ENCODE measurements at places on chromosomes 5 and 9.

DNA sequence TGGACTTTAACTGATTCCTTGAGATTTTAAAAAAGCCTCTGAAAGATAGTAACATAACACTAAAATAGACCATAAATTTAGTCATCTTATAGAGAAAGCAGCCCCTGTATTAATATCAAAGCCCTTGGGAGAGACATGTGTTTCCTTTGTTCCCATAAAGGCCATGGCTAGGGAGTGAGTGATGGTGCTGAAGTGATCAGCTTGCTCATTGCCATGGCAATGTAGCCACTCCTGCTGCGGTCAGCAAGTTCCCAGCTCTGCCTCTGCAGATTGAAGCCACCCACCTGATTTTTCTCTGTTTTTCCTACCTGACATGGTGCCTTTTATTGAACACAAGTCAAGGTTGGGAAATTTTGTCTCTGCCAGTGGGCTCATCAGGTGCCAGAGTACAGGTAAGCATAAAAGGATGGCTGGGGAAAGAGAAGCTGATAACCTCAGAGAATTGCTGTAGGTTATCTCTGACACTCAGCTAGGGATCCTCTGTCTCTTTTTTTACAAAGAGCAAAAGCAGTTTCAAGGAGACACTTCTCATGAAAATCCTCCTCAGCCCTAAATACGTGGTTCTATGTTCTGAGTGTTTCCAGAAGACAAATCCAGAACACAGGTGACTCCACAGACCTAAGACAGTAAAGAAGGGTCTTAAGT lies 296.3 kb upstream of the NMUR2 start:
- no peak for DNase-seq

GRCh38 chr9:110777876-110778215 lies 109.3 kb downstream of the MUSK start:
- DNase-seq: no peak

DNA sequence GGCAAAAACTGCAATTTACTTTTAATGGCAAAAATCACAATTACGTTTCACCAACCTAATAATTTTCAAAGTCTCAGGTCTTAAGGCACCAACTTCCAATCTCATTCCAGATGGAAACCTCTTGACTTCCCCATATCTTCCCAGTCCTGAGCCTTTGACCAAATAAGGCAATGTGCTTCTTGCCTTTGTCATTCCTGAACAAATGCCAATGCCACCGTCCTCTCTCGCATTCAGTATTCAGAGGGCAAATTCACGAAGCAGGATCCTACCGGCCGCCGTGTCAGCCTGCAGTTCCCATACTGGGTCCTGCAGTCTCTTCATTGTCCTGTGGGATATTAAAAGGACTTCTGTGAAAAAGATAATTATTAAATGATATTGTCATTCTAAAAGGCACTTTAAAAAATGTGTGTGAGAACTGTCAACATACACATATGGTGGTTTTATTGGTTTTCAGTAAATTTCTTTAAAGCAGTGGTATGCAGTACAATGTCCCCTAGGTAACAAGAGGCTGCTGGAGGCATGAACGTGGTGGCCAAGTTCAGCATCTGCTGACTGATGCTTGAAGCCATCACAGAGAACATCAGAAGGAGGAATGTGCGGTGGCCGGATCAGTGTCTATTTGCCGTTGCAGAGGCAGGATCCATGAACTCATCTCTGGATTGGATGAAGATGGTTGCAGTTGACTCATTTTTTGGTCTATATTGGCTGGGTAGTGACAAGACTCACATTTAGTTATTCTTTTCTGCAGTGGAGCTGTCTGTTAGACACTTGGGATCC lies 101.4 kb upstream of the IRX4 start:
- DNase-seq: no peak

- DNase-seq: no peak
These were observed 336.5 kb downstream of the DIRAS2 start for GRCh38 chr9:90306158-90306557.

DNA sequence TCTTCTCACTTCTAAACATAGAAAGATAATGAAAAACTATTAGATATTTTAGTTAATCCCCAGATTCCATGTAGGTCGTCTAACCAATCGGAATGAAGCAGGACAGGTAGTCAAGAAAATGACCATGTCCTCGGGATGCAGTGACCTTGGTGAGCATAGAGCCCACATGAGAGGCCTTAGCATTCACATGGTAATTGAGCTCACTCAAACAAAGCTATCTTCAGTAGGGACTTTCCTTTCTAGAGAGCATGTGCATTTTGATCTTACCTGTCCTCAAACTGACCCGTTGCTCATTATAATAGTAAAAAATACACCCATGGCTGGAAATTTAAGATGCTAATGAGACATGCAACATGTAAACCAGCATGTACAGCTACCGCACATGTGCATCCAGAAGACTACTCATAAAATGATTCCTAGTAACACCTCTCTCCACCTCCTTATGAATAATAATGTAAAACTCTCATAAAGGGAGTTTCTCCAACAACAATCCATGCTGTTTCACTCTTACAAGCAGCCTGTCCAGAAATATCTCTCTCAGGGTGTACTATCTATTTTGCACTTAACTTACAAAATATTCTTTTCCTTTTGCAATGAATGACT lies 274.0 kb upstream of the CDH9 start:
- no peak for DNase-seq

- DNase-seq: no peak
These were observed 225.7 kb downstream of the DCP2 start for GRCh38 chr5:113202287-113202686.

GRCh38 chr9:32735476-32735875 lies 47.9 kb upstream of the TMEM215 start:
- DNase-seq: no peak

GRCh38 chr5:164688437-164688836 lies 1183.0 kb downstream of the MAT2B start:
- no peak for DNase-seq

- no peak for DNase-seq
These were observed 23.1 kb upstream of the CATSPER3 start for GRCh38 chr5:134944630-134945029.

- DNase-seq: no peak
These were observed 122.4 kb downstream of the IRX2 start for GRCh38 chr5:2629045-2629444.

GRCh38 chr9:132588098-132588497 lies 5.7 kb downstream of the BARHL1 start:
- DNase-seq: no peak

DNA sequence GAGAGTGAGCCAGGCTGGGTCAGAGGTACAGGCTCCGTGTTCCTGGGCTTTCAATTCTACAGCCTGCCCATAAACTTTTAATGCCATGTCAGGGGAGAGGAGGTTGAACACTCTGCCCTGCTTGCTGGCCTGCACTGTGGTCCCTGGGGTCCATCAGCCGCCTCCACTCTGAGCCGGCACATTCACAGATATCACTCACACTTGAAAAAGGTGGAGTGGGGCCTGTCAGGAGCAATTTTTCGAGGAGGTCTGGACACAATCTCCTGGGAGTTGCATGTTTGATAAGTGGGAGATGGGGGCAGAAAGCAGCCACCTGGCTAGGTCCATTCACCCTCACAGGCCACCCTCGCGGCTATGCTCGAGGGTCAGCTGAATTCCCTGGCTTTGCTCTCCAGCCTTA lies 22.9 kb downstream of the S1PR3 start:
- DNase-seq: no peak

DNA sequence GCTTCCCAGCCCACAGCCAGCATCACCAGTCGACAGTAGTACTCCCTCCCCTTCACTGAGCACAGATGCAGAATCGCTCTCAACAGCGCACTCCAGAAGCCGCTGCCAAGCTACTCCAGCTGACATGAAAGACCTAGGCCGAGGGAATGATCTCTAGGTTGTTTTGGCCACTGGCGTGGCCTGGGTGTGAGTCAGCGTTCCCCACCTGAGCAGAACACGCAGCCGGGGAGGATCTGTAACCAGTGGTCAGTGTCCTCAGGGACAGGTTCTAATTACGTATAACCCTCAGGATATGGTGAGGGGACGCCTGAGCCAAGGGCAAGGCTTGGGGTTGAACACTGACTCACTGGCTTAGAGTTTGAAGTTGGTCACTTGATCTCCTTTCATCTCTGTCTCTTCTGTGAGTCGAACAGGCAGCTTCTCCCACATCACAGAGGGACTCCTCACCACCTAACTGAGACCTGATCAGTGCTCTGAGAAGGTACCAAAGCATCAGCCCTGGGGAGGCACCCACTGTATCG lies 76.9 kb upstream of the IL17B start:
- no peak for DNase-seq

GRCh38 chr5:150235500-150235854 lies 45.6 kb downstream of the SLC6A7 start:
- DNase-seq: no peak

DNA sequence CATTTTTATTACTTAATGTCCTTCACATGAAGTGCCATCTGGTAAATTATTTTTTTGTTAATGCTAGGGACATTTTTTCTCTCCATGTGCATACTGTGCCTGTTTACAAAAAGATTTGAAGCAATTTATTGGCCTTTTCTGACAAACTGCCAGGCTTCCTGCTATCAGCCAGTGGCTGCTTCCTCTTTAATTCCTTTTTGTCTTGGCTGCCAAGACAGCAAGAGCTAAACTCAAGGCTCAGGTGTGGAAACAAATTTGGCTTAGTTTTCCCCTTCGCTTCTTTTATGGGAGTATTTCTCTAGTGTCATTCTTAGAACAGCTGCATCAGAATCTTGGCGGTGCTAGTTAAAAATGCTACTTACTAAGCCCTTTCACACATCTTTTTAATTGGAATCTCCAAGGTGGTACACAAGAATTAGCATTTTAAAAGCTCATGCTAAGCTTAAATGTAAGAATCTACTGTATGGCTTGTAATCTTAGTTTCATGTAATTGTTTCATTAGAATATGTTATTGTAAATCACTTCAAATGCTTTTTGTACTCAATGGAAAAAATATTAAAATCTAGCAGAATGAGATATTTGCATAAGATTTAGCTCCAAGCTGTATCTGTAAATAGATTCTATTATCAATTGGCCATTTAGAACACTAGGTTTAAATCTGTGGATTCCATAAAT lies 134.2 kb upstream of the RASGRF2 start:
- DNase-seq: no peak

DNA sequence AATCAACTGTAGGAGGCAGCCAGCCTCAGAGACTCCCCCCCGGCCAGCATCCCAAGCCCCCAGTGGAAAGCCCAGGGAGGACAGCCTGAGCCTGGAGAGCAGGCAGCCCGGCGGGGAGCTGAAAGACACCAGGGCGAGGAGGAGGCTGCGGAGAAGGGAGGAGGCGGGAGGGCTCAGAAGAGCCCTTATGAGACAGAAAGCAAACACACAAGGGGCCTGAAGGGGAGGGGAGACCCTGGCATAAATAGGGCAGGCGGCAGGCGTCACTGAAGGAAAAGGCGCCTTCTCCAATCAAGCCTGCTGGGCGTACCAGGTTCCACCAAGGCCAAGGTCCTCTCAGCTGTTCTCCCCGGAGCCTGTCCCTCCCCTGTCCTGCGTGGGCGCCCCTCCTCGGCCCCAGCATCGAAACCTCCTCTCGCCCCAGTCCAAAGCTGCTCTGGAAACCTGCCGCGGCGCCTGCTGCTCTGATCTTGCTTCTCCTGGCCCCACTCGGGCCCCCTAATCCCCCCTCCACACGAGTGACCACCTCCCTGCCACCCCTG lies 1.3 kb downstream of the SLC9A3 start:
- no peak for DNase-seq
